ENCODE measurements at places on chromosomes 1 and 21. TPM values are rescaled to one million over a fixed set of nuclear protein-coding genes. Genes with fewer than 3 reads are reported as not detected.

ST3GAL3 gene
- 10.3 TPM for total RNA-seq

ETS2 gene
- 21.7 TPM for total RNA-seq

PADI2 gene
- not detected for total RNA-seq

MAP3K21 gene
- 0.18 TPM for total RNA-seq

UBXN10 gene
- not detected for total RNA-seq

CDA gene
- total RNA-seq, result 0.90 TPM

DDAH1 gene
- 94.5 TPM for total RNA-seq

TMEM51 gene
- total RNA-seq, result 3.6 TPM

PRDM16 gene
- not detected for total RNA-seq
